Activated CD8-positive, alpha-beta memory T cell treated with anti-CD3 and anti-CD28 coated beads, Interleukin-2, amount 10 ng/mL, durations not matched to agents 7 days and 5 days (primary cell): ENCODE measurements at places on chromosomes 3 and 15.

DNA sequence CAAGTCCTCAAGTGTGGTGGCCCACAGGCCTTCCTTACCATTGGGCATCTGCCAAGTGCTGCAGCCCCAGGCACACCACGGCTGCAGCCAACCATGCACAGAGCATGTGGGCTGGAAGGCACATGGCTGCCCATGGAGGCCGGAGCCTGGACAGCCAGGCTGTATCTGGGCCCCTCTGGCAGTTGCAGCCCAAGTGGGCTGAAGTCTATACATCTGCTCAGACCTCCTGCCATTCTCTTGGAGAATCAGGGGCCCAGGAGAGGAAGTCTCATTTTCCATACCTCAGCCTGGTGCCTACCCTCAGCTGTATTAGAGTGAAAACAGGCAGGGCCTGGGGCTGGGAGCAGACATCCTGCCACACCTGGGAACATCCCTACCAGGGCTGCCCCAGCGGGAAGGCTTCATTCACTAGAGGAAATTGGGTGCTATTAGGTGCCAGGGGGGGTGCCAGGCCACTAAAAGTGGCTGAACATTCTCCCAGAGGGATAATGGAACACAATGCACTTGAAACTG lies 48.0 kb upstream of the SLCO2A1 start:
- peak; percentile 9 for DNase-seq

GRCh38 chr15:69592954-69593353 lies 140.3 kb downstream of the RPLP1 start:
- no peak for DNase-seq

DNA sequence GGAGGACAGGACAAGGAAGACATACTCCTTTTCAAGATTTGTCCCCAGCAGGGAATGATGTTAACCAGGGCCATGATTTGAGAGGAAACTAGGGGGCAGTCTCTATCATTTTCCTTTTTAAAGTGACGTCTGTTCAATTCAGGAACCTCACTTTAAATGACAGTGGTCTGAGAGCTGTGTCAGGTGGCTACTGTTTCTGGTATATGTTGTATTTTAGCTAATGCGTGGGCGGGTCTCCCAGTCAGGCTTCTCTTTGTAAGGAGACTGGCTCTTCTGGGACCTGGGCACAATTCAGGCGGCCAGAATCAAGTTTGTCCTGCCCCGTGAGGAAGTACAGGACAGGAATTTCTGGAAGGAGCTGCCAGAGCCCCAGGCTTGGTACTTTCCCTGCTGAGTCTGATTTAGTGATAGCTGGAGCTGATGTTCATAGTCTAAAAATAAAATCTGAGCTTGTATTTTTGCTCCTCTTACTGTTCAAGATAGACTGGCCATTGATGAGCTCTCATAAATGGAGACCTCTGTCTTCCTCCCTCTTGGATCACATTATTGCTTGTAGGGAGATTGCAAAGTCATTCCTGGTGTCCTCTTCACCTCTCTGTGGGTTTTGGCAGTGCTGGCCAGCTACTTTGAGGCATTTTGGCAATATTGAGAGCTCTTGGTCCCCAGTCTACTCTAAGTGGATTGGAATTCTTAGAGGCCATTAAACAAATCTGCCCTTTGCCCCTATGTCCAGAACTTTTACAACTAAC lies 25.6 kb downstream of the SQOR start:
- no peak for DNase-seq

GRCh38 chr3:72347819-72348319 lies 500.4 kb downstream of the SHQ1 start:
- DNase-seq: peak; percentile 87

DNA sequence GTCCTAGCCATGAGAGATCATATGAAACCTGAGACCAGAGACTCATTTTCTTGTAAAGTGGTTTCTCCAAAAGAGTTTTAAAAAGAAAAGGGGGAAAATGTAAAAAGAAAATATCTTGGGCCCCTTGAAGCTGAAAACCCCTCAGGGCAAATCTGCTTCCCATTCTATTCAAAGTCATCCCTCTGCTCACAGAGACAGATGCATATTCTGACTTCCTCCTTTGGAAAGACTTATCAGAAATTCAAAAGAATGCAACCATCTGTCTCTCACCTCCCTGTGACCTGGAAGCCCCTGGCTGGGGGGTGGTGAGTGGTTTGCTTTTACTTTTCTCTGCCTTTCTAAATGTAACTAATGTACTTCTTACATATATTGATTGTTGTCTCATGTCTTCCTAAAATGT lies 1154.8 kb downstream of the NSUN3 start:
- DNase-seq: no peak

- no peak for DNase-seq
Measured at GRCh38 chr3:183308751-183309150, 55.7 kb downstream of the B3GNT5 start.

DNA sequence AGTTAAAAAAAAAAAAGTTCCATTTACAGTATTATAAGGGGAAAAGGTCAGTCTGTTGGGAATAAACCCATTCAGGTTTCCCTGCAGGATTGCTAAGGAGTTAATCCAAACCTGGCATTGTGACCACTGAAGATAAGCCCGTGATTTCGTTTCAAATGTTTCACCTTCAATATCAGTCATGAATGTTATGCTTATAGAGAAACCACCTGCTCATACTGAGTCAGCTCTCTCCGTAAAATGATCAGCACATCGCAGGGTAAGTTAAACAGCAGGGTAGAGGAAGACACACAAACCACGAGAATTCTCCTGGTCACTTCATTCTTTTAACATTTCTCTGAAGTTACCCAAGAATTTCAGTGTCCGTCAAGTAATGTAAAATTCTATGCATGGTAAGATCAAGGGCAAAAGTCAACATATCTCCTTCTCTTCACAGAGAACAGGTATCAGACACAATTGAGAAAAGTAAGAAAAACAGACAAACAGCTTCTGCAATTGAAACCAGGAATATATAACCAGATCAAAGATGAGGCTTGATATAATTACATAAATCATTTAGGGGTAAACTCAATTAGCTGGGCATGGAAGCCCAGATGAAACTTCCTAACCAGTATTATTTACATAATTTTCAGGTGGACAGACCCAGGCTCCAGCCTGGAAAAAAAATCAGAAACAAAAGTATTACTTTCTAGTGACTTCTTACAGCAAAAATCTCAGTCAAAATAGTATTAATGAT lies 67.6 kb upstream of the ARHGEF3 start:
- no peak for DNase-seq

GRCh38 chr3:10528046-10528445 lies 22.7 kb upstream of the ATP2B2 start:
- peak; percentile 18 for DNase-seq

DNA sequence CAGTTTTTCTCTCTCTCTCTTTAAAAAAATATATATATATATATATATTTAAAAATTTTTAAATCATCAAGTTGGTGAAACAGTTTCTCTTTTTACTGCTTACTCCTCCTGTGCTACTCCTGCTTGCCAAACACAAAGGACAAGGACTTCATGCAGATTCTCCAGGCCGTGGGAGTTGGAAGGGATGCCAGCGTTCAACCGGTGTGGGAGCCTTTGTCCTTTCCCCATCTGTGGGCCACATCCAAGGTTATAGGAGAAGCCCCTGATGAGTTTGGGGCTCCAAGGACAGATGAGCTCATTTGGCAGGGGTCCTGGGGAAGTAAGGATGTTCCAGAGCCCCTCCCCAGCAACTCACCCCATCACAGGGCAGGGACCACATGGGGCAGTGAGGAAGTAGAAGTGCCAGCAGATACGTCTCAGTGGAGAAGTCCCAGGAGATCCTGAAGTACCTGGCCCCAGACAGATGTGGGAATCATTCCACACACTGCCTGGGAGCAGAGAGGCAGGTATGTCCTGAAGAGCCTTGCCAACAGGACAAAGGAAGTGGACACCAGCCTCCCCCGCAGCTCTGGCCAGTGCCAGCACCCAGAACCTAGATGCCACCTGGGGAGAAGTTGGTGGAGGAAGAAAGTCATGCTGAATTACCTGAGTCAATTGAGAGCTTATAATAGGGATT lies 36.6 kb downstream of the CCK start:
- DNase-seq: no peak

- no peak for DNase-seq
Measured at GRCh38 chr3:138097192-138098172, 17.9 kb downstream of the DZIP1L start.

- DNase-seq: no peak
Measured at GRCh38 chr3:16570113-16570512, 35.1 kb downstream of the DAZL start.

DNA sequence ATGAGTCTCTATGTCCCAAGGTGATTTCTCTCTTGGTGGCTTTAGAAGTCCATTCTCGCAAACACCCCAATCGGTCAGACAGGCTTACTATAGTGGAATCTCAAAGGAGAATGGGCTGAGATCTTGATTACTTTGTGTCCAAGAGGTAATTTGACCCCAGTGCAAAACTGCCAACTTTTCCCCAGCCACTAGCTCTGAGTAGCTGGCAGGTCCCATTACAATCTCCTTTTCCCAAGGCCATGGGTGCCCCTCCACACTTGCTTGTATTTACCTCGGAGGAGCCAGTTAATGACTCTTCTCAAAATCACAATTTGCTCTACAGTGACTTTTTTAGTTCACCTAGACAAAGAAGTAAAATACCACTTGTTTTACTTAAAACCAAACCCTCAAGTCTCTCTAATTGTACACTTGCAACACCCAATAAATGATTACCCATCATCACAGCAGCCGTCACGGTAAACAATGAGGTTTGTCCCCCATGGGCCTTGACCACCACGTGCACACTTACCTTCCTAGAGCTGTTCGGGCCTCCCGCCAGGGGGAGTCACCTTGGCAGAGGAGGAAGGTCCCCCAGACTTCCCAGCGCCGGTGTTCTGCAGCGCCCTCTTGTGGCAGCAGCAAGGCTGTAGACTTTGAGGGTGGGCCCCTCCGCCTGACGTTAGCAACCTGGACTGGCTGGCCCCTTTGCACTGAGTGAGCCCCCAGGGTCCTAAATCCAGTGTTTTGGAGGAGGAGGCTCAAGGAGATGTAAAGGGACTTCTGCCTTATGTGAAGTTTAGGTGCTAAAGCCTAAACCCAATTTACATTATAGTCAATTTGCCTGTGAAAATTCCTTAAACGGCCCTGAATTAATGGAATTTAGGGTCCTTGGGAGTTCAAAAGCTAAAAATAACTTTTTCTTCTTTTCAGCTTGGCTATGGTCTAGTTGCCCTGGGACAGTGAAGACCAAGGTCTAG lies 18.7 kb upstream of the HDAC11 start:
- DNase-seq: peak; percentile 87

GRCh38 chr3:30804984-30805383 lies 89.5 kb downstream of the GADL1 start:
- no peak for DNase-seq

GRCh38 chr3:160921020-160921635 lies 165.1 kb downstream of the PPM1L start:
- DNase-seq: no peak

DNA sequence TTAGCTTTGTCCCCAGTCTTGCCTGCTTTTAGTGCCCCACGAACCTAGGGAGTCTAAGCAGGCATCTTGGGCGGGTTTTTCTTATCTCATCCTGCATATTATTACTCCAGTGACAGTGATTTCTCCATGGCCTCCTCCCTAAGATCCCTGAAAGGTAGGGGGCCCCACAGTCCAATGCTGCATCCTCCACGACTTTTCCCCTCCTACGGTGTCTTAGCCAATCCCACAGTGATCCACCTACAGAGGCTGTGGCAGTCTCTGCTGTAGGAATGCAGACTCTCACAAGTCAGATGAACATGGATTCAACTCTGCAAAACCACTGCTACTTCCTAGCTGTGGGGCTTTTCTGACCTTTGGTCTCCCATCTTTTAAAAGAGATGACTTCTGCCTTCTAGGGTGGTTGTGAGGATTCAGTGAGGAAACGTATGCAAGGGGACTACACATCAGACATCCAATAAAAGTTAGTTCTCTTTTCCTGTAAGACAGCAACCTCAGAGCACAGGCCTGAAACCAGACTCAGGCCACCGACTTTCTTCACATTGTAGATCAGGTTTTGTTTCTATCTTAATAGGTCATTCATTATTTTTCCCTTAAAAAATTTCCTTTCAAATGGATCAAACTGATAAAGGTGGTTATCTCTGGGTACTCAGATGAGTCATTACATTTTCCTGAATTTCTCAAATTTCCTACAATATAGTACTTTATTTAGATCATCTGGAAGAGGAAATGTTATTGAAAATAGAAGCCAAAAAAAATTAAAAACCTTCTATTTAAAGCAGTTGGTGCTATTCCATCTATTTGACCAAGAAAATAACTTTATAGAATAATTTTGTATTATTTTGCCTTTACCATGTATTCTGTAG lies 23.2 kb downstream of the ILDR1 start:
- no peak for DNase-seq
